OCI-M1 (cell line): ENCODE measurements at places on chromosomes 16 and 17.

DNA sequence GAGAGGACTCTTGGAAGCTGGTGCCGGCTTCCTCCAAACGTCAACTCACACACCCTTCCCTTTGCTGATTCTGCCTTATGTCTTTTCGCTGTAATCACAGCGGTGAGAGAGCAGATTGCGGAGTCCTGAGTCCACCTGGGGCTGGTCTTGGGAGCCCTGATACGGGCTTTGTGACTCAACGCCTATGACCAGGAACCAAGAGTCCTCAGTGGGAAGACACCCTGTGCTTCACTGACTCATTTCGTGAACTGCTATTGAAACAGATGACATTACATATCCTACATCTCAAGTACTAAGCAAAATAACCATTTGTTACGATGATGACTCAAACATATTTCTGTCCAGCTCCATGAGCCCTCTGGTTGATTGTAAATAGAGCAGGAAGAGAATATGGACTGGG lies 90.7 kb upstream of the CREBBP start:
- DNase-seq = no peak

GRCh38 chr17:69749911-69750310 lies 325.1 kb upstream of the KCNJ16 start:
- no peak for DNase-seq

GRCh38 chr17:69870091-69870530 lies 204.9 kb upstream of the KCNJ16 start:
- DNase-seq = no peak

GRCh38 chr17:45145035-45145389 lies 3.3 kb upstream of the HEXIM1 start:
- DNase-seq = no peak

GRCh38 chr17:66541461-66542128 lies 239.2 kb downstream of the PRKCA start:
- DNase-seq = peak; percentile 9

- DNase-seq = no peak
These were observed 2.2 kb downstream of the ARHGEF15 start for GRCh38 chr17:8312251-8312650.

- no peak for DNase-seq
These were observed 26.2 kb downstream of the CCR7 start for GRCh38 chr17:40538936-40539705.

- no peak for DNase-seq
These were observed 5.9 kb upstream of the C16orf87 start for GRCh38 chr16:46836534-46837530.

DNA sequence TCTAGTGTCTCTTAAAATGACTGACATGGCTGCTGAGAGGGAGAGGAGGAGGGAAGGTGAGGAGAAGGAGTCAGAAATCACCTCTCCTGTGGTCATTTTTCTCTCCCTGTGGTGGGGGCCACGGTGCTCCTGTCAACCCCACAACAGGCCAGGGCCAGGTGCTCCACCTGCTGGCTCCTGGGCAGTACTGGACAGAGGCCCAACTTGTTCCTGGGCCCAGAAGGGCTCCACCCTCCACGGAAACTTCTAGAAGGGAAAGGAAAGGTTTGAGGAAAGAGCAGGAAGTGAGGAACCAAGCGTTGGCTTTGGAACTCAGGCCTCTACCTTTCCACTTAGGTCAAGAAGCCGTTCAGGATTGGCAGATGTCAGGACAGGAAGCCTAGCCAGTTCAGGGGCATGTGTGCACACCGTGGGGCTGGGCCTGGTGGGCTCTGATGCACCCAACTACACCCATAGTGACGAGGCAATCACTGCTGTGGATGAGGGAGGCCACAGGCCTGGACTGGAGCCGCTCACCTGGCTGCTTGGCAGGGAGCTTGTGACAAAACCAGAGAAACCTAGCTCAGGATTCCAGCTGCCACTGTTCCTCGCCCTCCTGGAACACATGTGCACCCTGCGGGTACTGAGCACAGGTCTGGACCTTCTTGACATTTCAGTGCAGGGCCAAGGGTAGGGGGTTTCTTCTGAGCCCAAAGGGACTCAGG lies 36.1 kb downstream of the WNT3 start:
- peak; percentile 64 for DNase-seq

DNA sequence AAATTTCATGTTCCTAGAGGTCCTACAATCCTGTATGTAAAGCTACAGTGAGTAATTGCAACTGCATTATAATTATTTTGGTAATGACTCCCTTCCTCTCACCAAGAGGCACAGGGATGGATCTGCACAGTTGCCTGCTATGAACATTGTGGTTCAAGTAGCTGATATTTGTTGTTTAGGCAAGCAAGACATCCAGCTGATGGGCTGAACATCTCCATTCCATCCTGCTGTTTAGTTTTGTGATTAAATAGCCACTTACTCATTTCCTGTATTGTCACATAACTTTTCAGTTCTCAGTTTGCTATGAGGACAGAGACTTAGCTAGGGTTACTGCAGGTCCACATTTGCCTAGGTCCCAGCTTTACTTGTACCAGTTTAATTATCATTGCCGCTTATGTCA lies 181.2 kb upstream of the TBX2 start:
- no peak for DNase-seq

GRCh38 chr16:51607201-51607651 lies 456.2 kb upstream of the SALL1 start:
- no peak for DNase-seq

DNA sequence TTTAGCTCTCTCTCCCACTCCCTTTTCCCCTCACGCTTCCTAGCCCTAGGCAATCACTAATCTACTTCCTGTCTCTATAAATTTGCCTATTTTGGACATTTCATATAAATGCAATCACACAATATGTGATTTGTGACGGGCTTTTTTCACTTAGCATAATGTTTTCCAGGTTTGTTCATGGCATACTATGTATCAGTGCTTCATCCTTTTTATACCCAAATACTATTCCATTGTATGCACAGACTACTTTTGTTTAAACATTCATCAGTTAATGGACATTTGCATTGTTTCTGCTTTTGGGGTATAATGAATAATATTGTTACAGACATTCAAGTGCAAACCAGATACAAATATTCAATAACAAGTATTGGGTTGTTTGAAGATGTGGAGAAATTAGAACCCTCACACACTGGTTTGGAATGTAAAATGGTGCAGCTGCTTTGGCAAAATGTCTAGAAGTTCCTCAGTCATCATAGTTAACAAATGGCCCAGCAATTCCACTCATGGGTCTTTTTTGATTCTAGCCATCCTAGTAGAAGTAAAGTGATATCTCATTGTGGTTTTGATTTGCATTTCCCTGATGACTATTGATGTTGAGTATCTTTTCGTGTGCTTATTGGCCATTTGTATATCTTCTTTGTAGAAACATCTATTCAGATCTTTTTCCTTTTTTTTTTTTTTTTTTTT lies 67.7 kb downstream of the TBX4 start:
- DNase-seq = no peak

GRCh38 chr16:79713609-79714309 lies 113.2 kb upstream of the MAF start:
- DNase-seq = peak; percentile 2
